ENCODE measurements at places on chromosomes 2 and 18. TPM values are rescaled to one million over a fixed set of nuclear protein-coding genes. Genes with fewer than 3 reads are reported as not detected.

Gene ELOA2
- total RNA-seq, result not detected

Gene FBLN7
- under 0.01 TPM for total RNA-seq

Gene SAP130
- total RNA-seq, result 19.1 TPM

Gene RGPD4
- not detected for total RNA-seq

Gene CHST10
- 18.0 TPM for total RNA-seq

Gene WNT6
- 0.27 TPM for total RNA-seq

Gene ADCY3
- total RNA-seq, result 74.9 TPM

Gene TACR1
- under 0.01 TPM for total RNA-seq

Gene ARID5A
- 37.4 TPM for total RNA-seq

Gene ZAP70
- total RNA-seq, result 19.1 TPM

Gene TCF7L1
- not detected for total RNA-seq

Gene ADD2
- 4.3 TPM for total RNA-seq

Gene SATB2
- total RNA-seq, result not detected

Gene TRABD2A
- total RNA-seq, result 0.27 TPM

Gene IL18R1
- total RNA-seq, result 1.3 TPM

Gene ALLC
- total RNA-seq, result not detected

Gene DES
- not detected for total RNA-seq

Gene CD8A
- total RNA-seq, result 0.27 TPM

Gene PPIG
- 8.3 TPM for total RNA-seq

Gene ZBTB7C
- not detected for total RNA-seq

Gene GCG
- not detected for total RNA-seq

Gene CLEC4F
- total RNA-seq, result not detected

Gene MEX3C
- 41.7 TPM for total RNA-seq

Gene TMEM214
- 44.4 TPM for total RNA-seq

Gene ADAM17
- total RNA-seq, result 29.9 TPM

Gene CASP10
- total RNA-seq, result 54.1 TPM

Gene UBR3
- 11.3 TPM for total RNA-seq

Gene TXNDC2
- total RNA-seq, result not detected

Gene POTEI
- not detected for total RNA-seq

Gene AQP12A
- not detected for total RNA-seq

Gene ACADL
- total RNA-seq, result not detected

Gene EVX2
- total RNA-seq, result not detected

Gene DNAJC5G
- not detected for total RNA-seq

Gene SLC9A4
- total RNA-seq, result not detected

Gene HRH4
- 0.54 TPM for total RNA-seq

Gene MAL
- 0.54 TPM for total RNA-seq

Gene WNT10A
- 1.1 TPM for total RNA-seq

Gene CFAP65
- total RNA-seq, result not detected

Gene IL36RN
- total RNA-seq, result not detected

Gene TNFAIP6
- total RNA-seq, result 0.27 TPM

Gene SERPINB13
- total RNA-seq, result not detected

Gene SCN2A
- total RNA-seq, result under 0.01 TPM

Gene IWS1
- total RNA-seq, result 12.1 TPM

All from hematopoietic multipotent progenitor cell (in vitro differentiated cells).